Lower lobe of right lung (tissue), 2 donors: ENCODE measurements at places on chromosomes 6 and 20. TPM values are rescaled to one million over a fixed set of nuclear protein-coding genes. Genes with fewer than 3 reads are reported as not detected.
A peak's percentile ranks its signal among the peaks of the same experiment; 100 is the strongest.

GRCh38 chr6:90712114-90712513, 125.2 kb upstream of the MAP3K7 start:
- H3K36me3 ChIP-seq = no peaks in the 10 kb centered on the region
- no peaks in the 10 kb centered on the region for H3K27me3 ChIP-seq
- H3K4me3 ChIP-seq = no peak overlapping the region
- no peaks in the 10 kb centered on the region for H3K4me1 ChIP-seq
- DNase-seq = no peak
- no peak overlapping the region for H3K27ac ChIP-seq

GRCh38 chr6:52537001-52537753, 39.7 kb downstream of the TRAM2 start:
- H3K27ac ChIP-seq = no peak overlapping the region
- H3K36me3 ChIP-seq = peaks cover 10% of the 10 kb centered on the region
- no peaks in the 10 kb centered on the region for H3K27me3 ChIP-seq

- H3K4me3 ChIP-seq = no peak overlapping the region
- DNase-seq = no peak
- H3K36me3 ChIP-seq = no peaks in the 10 kb centered on the region
Measured at GRCh38 chr20:2806351-2806701, 5.9 kb upstream of the CPXM1 start.

GRCh38 chr20:48910347-48910781, 11.1 kb upstream of the ARFGEF2 start:
- no peaks in the 10 kb centered on the region for H3K36me3 ChIP-seq
- H3K4me1 ChIP-seq = peaks cover 15% of the 10 kb centered on the region
- no peak for DNase-seq
- no peak overlapping the region for H3K27ac ChIP-seq
- no peak overlapping the region for H3K4me3 ChIP-seq
- H3K27me3 ChIP-seq = no peaks in the 10 kb centered on the region

DNA sequence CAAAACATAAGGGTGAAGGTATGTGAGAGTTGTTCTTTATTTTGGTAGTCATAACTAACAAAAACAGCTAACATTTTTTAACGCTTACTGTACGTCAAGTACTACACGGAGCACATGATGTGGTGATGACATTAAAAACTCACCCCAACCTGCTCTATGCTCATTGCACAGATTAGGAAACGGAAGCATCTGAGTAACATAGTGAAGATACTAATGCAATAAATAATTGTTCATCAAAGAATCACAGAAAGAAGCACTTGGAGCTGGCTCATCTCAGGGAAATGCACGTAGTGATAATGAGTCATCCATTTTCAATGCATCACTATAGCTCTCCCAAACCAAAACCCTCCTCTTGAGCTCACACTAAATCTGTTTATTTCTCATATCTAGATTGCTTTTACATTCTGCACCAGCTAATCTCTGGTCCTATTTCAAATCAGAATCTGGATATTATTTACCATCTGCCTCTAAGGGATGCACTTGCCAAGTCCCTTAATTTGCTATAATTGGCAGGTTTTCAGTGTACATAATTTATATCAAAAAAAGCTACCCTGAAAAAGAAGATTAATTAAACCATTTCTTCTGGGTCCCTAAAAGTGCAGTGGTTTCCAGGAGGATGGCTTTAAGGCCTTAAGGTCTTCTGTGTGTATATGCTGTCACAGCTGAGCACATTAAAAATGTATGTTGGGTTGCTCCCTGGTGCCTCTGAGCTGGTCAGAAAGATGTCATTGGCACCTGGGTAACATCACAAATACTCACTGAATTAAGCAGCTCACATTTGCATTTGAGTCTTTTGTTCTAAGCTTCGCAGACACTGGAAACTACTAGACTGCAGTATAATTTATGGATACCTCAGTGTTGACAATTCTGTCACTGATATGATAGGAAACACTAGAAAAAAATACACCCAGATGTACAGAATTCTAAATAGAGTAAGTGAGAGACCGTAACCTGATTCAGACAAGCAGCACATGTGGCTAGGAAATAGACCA, 677.4 kb upstream of the CITED2 start:
- no peaks in the 10 kb centered on the region for H3K4me1 ChIP-seq
- no peak for DNase-seq
- H3K4me3 ChIP-seq = no peak overlapping the region
- no peaks in the 10 kb centered on the region for H3K27me3 ChIP-seq

DNA sequence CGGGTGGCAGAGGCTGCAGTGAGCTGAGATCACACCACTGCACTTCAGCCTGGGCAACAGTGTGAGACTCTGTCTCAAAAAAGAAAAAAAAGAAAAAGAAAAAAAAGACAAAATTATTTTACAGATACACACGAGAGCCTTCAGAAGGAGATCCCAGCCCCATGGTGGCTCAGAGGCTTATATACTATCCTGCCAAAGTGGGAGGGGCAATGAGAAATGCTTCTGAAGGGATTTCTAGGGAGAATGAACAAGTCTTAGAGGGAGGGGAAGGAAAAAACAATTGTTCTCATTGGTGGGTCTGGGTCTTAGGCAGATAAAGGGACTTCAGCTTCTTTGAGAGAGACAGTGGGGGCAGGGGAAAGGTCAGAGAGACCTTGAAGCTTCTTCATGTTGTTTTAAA, 76.8 kb downstream of the BANF2 start:
- no peak overlapping the region for H3K4me3 ChIP-seq
- H3K4me1 ChIP-seq = no peaks in the 10 kb centered on the region
- no peaks in the 10 kb centered on the region for H3K36me3 ChIP-seq
- DNase-seq = no peak

- H3K36me3 ChIP-seq = peaks cover 4% of the 10 kb centered on the region
- DNase-seq = peak; percentile 80
- no peaks in the 10 kb centered on the region for H3K27me3 ChIP-seq
- no peak overlapping the region for H3K27ac ChIP-seq
- no peak overlapping the region for H3K4me3 ChIP-seq
Measured at GRCh38 chr20:44728801-44729443, 13.8 kb downstream of the CCN5 start.

Gene SLC22A2
- total RNA-seq = not detected

Gene DPPA5
- total RNA-seq = not detected
